ENCODE measurements at places on chromosomes 5 and 9.

- no peak for DNase-seq
These were observed 186.4 kb downstream of the CDK5RAP2 start for GRCh38 chr9:120393386-120394057.

GRCh38 chr9:99787556-99787955 is 34.1 kb upstream of the NR4A3 start:
- DNase-seq = no peak

DNA sequence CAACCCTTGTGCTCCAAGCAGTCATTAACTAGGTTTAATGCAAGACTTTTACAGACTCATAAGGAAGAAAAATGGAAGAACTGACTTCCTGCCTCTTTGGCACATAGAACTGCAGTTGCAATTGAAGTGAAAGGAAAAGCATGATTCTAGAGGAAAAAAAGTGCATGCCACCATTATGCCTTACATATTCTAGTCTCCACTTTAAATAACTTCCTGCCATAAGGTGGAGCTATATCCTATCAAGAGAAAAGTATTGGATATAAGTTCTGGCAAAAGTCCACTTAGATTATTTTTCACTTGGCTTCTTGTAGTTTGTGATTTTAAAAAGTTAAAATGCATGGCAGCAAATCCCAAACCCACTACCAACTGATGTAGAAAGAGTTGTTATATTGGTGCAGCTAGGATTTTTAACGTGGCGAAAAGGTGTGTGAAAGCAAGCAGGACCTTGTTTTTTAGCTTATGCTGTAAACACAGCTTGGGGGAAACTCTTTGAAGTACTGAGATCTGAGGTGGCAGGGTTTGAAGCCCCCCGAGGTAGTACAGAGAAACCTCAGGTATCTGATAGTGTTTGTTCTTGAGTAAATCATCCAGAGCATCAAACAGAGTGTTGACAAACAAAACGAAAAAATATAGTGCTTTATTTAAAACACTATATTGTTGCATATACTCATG is 117.9 kb downstream of the ANXA1 start:
- no peak for DNase-seq

DNA sequence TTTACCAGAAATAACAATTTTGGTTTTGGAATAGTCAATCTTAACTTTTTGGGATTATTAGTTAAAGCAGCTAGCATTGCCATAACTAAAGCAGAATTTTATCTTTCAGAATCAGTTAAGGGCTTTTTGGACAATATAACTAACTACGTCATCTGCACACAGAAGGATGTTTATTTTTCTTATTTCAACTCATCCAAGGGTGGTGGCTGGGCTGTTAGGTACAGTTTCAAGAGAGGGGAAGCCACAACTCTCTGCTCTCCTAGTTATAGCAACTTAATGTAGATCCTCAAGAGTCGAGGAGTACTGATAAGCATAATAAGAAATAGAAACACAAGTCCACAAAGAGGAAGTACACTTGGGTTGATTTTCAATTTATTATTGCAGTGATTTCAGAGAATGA is 65.6 kb downstream of the ANKRD55 start:
- DNase-seq = no peak

GRCh38 chr5:347712-348284 is 26.3 kb downstream of the AHRR start:
- no peak for DNase-seq

DNA sequence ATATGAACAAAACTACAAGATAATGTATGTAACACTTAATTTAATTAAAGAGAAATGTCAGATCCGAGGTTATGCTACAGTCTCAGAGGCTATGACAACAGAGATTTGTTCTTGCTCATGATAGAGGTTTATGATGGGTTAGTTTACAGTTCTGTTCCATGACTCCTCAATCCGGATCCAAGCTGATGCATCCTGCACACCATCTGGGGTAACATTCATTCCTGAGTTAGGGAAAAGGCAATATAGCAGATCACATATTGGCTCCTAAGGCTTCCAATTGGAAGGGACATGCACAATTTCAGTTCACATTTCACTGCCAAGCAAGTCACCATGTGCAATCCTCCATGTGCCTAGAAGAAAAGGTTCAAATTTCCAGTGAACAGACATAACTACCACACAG is 40.4 kb downstream of the ABLIM3 start:
- no peak for DNase-seq

GRCh38 chr9:99326112-99326916 is 104.2 kb downstream of the SEC61B start:
- no peak for DNase-seq

DNA sequence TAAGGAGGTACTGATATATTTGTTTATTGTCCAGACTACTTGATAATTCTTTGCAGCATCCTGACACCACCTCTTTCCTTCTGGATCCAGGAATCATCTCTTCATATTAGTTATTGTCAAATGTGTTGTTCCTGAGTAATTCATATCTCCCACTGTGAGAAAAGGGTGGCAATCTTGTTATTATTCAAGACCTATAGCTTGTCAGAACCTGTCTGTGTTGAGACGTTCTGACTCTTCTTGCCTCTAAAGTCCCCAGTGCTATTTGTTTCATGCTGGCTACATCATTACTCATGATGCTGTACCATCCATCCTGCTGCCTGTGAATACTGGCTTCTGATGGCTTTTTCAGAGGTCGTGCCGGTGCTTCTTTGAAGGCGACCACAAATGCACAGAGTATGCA is 68.7 kb upstream of the TAF11L2 start:
- no peak for DNase-seq

DNA sequence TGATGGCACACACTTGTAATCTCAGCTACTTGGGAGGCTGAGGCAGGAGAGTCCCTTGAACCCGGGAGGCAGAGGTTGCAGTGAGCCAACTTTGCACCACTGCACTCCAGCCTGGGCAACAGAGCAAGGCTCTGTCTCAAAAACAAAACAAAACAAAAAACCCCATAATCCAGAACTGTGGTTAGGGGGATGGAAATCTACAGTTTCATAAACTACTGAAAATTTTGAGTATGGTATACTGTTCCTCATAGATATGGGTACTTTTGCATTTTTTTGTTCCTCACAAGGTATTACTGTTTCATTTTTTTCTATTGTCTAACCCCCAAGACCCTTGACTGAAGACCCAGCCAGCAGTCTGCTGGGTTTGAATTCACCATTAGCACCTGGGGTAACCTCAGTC is 52.2 kb upstream of the MAP3K1 start:
- no peak for DNase-seq

DNA sequence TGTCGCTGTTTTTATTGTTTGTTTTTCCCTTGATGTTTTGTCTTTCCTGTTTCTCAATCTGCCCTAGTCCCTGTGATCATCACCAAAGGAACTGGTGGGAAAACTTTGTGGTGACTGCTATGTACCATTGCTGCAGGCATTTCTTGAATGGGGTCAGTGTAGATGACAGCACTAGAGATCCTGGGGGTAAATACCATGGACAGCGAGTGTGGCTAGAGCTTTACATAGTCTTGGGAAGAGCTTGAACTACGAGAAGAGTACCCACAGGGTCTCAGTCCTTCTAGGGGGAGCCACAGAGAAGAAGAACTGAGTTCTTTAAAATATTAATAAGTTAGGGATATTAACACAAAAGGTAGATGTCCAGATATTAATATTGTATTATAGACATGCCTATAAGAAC is 138.8 kb downstream of the PAM start:
- DNase-seq = no peak
